ENCODE measurements at places on chromosomes 16 and 17.
A peak's percentile ranks its signal among the peaks of the same experiment; 100 is the strongest.

DNA sequence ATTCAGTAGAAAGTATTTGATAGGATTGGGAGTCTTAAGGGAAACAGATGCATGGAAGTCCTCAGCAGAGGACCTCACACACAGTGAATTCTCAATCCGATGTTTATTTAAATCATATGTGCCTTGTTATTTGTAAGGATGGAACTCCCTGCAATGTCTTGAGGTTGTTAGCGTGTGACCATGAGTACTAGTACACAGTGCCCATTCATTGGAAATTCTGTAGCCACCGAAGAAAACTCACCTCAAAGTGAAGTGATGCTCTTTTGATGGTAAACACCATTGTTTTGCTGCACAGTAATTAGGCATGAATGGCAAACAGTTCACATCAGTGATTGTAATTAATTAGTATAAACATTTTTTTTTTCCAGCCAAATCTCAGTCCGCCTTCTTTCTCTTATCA is 173.6 kb downstream of the MSI2 start:
- DNase-seq, result no peak

- DNase-seq, result no peak
These were observed 2.8 kb upstream of the SLFN11 start for GRCh38 chr17:35376245-35376644.

DNA sequence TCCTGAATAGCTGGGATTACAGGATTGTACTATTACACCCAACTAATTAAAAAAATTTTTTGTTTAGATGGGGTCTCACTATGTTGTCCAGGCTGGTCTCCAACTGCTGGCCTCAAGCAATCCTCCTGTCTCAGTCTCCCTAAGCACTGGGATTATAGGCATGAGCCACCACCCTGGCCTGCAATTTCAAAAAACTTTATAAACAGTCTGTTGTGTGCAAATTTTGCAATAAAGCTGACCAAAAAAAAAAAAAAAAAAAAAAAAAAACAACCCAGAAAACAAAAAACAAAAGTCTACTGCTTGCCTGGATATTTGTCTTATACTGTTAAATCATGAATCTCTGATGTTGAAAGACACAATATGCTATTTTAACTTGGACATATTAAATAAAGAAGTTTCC is 4.4 kb downstream of the CREBBP start:
- no peak for DNase-seq

DNA sequence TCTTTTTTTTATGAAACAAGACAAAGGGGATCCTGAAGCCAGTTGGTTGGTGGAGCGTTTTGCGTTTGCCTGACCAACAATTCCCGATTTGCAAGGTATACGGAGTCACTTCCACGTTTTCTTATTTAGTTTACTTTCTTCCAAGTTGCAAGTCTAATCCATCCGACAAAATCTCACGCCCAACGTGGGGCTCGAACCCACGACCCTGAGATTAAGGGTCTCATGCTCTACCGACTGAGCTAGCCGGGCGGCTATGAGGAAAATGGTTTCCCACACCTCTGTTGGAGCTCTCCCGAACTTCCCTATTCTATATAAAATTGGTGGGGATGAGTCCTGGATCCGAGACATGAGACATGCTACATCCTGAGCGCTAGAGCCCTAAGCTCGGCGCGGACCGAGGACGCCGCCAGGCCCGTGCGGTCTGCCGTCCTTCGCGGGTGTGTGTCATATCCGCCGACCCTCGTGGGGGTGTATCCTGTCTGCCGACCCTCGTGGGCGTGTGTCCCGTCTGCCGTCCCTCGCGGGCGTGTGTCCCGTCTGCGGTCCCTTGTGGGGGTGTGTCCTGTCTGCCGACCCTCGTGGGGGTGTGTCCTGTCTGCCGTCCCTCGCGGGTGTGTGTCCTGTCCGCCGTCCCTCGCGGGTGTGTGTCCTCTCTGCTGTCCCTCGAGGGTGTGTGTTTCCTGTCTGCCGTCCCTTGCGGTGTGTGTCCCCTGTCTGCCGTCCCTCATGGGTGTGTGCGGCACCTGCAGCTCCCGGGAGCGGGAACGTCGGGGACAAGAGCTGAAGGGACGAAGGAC is 22.6 kb downstream of the ZNF213 start:
- DNase-seq, result peak; percentile 59

DNA sequence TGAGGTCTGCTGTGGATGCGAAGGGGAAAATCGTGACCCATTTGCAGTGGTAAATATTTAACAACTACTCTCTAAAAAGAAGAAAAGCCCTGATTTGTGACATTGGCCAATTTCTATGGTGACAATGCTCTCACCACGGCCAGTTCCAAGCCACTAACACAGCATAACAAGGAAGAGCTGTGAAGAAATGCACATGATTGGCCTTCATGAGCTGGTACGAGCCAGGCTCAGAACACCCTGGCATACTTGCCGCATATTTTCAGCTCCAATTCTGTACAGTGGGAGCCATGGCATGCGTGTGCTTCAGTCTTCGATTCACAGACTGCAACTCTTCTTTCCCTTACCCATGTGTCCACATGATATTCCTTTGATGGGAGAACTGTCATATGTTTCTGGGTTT is 363.9 kb upstream of the CDH5 start:
- DNase-seq, result no peak

GRCh38 chr16:2779978-2780898 is 3.2 kb upstream of the ELOB start:
- no peak for DNase-seq
